Tracheal epithelial cell (primary cell): ENCODE measurements at places on chromosomes 11 and 22. TPM values are rescaled to one million over a fixed set of nuclear protein-coding genes. Genes with fewer than 3 reads are reported as not detected.

Gene RPS19BP1
- 63.9 and 73.7 TPM in 2 replicates for total RNA-seq

Gene HBG2
- not detected in 2 replicates for total RNA-seq

Gene RASL10A
- total RNA-seq, result under 0.01 TPM in 1 of 2 replicates, not detected in the other

Gene KDM4D
- total RNA-seq, result 0.24 and 1.1 TPM in 2 replicates

Gene SMTNL1
- not detected in 2 replicates for total RNA-seq

Gene MPEG1
- total RNA-seq, result not detected in 2 replicates

Gene CHCHD10
- total RNA-seq, result 8.1 and 9.2 TPM in 2 replicates

Gene HBE1
- not detected in 2 replicates for total RNA-seq

Gene MFRP
- not detected in 2 replicates for total RNA-seq

Gene CD248
- 0.24 TPM in 1 of 2 replicates, not detected in the other for total RNA-seq

Gene TMPRSS4
- 48.7 and 86.1 TPM in 2 replicates for total RNA-seq

Gene ZMAT5
- total RNA-seq, result 18.6 and 44.3 TPM in 2 replicates

Gene OR51E1
- not detected in 2 replicates for total RNA-seq

Gene CD6
- under 0.01 TPM in 1 of 2 replicates, not detected in the other for total RNA-seq
